ENCODE measurements at places on chromosomes 3 and 15.

- no peak for DNase-seq
Observed at GRCh38 chr3:129014148-129014547, 13.0 kb downstream of the EFCC1 start.

DNA sequence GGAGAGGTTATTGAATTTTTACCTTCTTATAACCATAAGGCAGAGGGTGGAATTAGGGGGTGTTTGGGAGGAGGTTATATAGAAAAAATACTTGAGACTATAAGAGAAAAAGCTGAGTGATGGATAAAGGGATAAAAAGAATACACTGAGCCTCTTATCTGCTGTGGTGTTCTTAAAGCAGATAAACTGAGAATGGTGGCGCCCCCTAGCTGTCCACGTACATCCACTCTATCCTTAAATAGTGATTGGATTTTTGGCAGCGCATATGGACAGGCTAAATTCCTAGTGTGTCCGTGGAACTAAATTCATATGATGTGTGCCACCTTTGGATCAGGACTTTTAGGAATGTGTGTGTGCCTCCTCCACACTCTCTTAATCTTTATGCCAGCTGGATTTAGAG, 121.1 kb downstream of the OXSM start:
- DNase-seq = no peak

DNA sequence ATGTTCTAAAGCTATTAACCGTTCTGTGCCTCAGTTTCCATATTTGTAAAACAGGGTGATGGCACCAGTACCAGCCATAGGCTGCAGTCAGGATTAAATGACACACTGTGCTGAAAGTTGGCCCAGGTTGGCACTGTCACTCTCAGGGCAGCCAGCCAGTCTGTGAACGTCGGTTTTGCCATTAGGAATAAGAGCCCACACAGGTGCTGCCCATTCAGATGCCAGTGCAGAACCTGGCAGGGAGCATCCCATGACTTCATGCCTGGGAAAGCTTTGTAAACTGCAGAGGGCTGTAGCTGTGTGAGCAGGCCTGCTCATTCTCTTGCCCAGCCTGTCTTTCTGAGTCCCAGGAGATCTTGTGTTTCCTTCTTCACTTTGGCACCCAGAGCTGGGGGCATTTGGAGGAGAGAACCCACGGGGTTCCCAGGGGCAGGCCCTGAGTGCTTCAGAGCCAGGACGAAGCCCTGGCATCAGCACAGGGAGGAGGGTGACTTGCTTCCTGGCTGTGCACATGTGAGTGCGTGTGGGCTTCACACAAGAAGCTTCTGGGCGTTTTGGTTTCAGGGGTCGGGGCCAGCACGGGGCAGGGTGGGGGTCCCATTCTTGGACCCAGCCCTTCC, 46.9 kb downstream of the ZNF710 start:
- DNase-seq = no peak

GRCh38 chr15:70833861-70834765, 19.8 kb downstream of the LARP6 start:
- DNase-seq = no peak

DNA sequence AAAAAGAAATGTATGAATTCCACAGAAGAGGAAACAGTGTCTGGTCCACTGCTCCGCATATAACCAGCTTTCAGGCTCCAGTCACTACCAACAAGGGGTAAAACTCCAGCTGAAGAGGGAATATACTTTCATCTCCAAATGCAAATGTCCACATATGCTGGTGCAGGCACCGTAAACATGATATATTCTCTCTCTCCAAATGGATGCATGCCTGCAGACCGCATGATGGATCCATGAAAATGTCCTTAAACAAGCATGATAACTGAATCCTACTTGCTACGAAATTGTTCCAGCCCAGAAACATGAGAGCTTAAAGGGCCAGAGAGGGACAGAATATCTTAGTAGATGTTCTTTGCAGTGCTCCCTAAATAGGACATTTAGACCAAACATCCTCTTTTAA, 150.3 kb upstream of the FEZF2 start:
- DNase-seq = no peak

All from endothelial cell (in vitro differentiated cells).